ENCODE measurements at places on chromosomes 5 and 9.

GRCh38 chr9:133677126-133678010 is 41.2 kb downstream of the DBH start:
- peak; percentile 64 for DNase-seq

DNA sequence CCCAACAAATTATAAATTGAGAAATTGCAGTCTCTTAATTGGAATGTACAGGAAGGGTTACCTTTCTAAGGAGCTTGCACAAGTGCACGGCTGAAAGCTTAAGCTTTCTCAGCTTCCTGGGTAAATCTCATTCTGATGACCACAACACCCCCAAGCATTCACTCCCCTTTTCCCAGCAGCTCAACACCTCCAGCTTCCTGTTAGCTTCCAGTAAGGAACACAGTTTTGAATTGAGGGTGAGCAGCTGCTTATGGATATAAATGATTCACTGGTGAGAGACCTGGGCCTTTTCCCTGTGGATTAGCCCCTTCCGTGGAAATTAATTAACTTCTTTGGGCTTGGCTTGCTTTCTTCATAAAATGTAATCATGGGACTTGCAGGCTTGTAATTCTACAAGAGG is 101.2 kb downstream of the SLC28A3 start:
- no peak for DNase-seq

DNA sequence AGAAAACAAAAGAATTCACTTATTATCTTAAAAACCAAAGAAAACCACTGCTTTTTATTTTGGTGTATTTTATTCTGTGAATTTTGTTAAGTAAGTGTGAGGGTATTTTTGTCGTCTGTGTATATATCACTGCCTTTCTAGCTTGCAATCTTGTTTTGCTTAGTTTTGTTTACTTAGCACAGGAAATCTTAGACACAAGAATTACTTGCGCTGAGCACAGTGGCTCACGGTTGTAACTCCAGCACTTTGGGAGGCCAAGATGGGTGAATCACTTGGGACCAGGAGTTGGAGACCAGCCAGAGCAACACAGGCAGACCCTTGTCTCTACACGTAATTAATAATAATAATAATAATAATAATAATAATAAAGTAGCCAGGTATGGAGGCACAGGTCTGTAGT is 230.3 kb downstream of the PAPPA start:
- DNase-seq, result no peak

- no peak for DNase-seq
Measured at GRCh38 chr5:133244242-133244641, 192.4 kb downstream of the HSPA4 start.

DNA sequence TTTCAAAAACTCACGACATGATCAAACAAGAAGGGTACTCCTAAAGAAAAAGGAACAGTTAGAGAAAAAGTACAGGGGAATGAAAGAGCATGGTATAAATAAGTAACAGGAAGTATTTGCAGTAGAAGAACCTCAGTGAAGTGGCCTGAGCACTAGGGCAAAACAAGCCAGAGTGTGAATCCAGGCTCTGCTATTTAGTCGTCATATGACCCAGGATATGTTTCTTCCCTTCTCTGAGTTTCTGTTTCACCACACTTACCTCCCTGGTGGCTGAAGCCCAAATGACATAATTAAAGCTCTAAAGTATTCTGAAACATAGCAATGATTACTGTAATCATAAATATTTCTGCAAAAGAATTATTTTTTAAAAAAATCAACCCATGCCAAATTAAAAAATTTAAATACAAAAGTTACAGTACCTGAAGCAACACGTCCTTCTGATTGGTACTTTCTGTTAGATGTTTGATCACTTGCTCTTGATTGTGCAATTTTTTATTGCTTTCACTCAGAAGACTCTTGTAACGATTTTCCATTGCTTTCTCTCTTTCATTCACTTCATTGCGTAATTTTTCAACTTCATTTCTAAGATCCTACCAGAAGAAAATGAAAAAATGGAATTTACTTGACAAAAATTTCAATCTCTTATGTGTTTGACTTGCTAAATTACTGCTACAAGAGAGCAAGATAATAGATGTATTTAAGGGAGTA is 88.9 kb downstream of the CDK5RAP2 start:
- no peak for DNase-seq

DNA sequence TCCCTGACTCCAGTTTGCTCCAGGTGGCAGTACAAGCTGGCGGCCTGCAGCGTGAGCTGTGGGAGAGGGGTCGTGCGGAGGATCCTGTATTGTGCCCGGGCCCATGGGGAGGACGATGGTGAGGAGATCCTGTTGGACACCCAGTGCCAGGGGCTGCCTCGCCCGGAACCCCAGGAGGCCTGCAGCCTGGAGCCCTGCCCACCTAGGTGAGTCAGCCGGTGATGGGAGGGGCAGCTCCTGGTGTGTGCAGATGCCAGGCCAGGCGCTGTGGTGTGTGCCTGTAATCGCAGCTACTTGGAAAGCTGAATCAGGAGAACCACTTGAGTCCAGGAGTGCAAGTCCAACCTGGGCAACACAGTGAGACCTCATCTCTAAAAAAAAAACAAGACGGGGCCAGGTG is 10.0 kb upstream of the CACFD1 start:
- DNase-seq, result no peak

- no peak for DNase-seq
Measured at GRCh38 chr5:156237361-156237760, 89.6 kb upstream of the SGCD start.

GRCh38 chr9:133691626-133692363 is 46.4 kb downstream of the SARDH start:
- DNase-seq, result no peak

- no peak for DNase-seq
Measured at GRCh38 chr5:16483361-16483760, 17.8 kb upstream of the ZNF622 start.

DNA sequence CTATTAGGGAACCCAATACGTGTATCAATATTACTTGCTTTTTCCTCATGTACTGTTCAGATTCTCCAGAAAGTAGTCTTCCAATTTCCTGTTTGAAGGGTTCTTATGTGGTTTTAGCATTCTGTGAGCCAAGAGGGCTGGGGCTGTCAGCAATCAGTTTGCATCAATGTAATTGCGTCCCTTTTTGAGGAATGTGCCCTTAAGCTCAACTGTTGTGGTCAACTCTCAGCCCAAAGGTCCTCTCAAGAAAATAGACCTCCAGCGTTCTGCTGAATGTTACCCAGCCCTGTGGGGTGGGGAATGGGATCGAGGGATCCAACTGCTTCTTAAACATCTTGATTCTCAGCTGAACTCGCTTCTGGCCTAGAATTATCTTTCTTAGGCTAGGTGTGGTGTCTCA is 43.8 kb upstream of the CDK20 start:
- DNase-seq, result no peak

DNA sequence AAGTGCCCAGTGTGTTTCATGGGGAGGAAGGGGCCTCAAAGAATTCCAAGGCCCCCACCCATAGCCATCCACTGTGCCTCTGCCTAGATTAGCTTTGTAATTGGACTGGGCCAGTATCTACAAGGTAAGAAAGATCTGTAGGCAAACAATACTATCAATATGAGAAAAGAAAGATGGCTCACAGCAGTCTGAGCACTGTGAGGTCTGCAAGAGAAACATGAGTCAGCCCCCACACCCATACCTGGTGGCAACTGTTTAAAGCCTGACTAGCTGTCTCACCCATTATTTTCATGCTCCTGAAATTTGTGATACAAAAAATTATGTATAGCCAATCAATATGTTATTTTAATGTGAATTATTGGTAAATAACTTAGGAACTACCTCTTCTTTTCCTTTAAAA is 10.0 kb upstream of the ZNF483 start:
- DNase-seq, result no peak

DNA sequence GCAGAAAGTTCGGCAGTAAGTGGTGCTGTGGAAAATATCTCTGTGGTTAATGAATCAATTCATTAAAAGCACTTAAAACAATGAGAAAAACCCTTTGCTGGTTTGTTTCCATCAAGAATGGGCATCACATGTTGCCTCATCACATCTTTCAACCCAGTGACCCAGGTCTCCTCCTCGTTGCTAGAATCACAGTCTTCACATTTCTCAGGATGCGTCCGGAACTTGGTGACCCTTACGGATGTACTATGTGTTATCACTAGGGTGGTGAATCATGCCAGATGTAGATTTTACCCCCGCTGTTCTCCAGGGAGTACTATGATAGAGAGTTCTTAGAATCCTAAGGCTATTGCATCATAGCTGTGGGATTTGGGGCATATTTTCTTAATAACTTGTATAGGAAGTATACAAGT is 217.9 kb upstream of the KLF4 start:
- no peak for DNase-seq

- DNase-seq, result no peak
Measured at GRCh38 chr9:106874031-106874430, 11.1 kb downstream of the ZNF462 start.

- no peak for DNase-seq
Measured at GRCh38 chr9:98597236-98597771, 111.4 kb downstream of the GABBR2 start.

- no peak for DNase-seq
Measured at GRCh38 chr5:12611132-12611531, 706.9 kb upstream of the CTNND2 start.
